T-helper 1 cell (primary cell): ENCODE measurements at places on chromosomes 7 and 10.

- no peak for DNase-seq
Observed at GRCh38 chr10:62083412-62084267, 182.1 kb downstream of the ARID5B start.

- no peak for DNase-seq
Observed at GRCh38 chr7:154302380-154302779, 250.2 kb downstream of the DPP6 start.

- no peak for DNase-seq
Observed at GRCh38 chr10:117741524-117741923, 199.0 kb downstream of the EMX2 start.

- no peak for DNase-seq
Observed at GRCh38 chr10:30759423-30759822, 129.9 kb upstream of the LYZL2 start.

- DNase-seq: no peak
Observed at GRCh38 chr10:68752711-68753350, 31.8 kb downstream of the CCAR1 start.

DNA sequence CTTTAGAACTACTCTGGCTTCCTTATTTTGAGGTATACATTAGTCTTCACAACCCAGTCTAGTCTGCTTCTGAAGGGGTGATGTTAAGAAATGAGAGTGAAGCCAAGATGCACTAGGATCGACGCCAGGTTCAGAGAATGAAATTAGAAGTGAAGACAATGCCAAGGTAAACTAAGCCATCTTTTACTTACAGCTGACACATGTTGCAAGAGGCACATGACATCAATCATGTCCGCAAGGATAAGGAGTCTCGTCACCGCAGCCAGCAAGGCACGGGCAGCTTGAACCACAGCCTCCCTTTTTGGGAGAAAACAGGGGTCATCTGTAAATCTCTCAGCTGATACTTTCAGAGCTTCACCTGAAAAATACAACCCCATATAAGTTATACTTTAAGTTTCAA, 156.7 kb downstream of the CTNNA3 start:
- DNase-seq: no peak

- no peak for DNase-seq
Observed at GRCh38 chr7:70263471-70264255, 665.4 kb downstream of the AUTS2 start.

GRCh38 chr7:34739651-34740300, 81.8 kb downstream of the NPSR1 start:
- DNase-seq: no peak

GRCh38 chr7:130488392-130489139, 3.3 kb upstream of the MEST start:
- DNase-seq: no peak

GRCh38 chr10:22349755-22350154, 4.5 kb downstream of the SPAG6 start:
- DNase-seq: no peak

DNA sequence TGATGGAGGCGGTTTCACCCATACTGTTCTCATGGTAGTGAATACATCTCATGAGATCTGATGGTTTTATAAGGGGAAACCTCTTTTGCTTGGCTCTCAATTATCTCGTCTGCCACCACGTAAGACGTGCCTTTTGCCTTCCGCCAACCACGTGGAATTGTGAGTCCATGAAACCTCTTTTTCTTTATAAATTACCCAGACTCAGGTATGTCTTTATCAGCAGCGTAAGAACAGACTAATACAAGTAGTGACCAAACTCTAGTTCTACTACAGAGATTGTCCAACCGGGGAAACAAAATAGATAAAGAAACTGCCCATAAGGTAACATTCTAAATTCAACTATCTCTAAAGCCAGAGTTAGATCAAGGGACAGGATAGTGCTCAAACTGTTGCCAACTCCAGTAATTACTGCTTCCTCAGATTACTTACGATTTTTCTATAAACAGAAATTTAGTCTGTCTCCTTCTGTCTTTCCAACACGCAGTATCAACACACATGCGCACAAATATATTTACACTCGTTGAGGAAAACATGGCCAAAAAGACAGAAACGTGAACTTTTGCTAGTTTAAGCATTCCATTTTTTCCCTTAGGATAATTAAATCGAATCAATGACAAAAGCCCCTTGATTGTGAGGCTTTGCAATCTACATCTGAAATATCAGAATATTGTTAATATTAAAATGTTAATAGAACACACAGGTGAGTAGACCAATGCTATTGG, 36.9 kb downstream of the CREB3L2 start:
- DNase-seq: no peak

- no peak for DNase-seq
Observed at GRCh38 chr7:71173955-71174354, 42.0 kb downstream of the GALNT17 start.

- no peak for DNase-seq
Observed at GRCh38 chr7:145104400-145104799, 268.5 kb upstream of the TPK1 start.

DNA sequence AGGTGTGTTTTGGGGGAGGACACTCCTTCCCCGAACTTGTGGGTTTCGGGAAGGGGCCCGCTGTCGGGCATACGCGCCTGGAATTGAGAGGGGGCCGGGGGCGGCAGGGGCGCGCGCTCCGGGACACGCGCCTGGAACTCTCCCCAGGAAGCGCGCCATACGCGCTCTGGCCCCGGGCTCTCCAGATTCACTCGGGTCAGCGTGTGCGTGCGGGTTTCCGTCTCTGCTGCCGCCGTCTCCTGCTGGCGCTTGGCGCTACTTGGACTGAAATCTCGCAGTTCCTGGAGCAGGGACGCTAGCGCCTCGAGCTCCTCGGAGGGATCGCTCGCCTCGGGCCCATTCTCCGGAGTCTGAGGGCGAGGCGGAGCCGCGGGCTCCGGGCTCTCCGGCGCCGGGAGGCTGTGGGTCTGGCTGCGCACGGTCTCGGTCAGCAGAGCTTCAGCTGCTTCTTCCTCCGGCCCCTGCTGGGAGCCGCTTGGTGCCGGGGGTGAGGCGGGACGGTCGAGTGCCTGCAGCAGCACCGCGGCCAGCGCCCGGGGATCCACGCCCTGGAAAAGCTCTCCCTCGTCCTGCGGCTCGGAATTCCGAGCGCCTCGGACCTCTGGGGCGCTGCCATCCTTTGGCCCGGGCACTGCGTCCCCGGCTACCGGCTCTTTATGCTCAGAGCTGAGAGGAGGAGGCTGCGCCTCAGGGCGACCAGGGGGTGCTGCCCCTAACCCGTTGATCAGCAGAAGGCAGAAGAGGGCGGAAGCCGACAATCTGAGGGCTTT, 1.1 kb downstream of the VGF start:
- no peak for DNase-seq

- no peak for DNase-seq
Observed at GRCh38 chr10:20276127-20276979, 460.1 kb downstream of the PLXDC2 start.

DNA sequence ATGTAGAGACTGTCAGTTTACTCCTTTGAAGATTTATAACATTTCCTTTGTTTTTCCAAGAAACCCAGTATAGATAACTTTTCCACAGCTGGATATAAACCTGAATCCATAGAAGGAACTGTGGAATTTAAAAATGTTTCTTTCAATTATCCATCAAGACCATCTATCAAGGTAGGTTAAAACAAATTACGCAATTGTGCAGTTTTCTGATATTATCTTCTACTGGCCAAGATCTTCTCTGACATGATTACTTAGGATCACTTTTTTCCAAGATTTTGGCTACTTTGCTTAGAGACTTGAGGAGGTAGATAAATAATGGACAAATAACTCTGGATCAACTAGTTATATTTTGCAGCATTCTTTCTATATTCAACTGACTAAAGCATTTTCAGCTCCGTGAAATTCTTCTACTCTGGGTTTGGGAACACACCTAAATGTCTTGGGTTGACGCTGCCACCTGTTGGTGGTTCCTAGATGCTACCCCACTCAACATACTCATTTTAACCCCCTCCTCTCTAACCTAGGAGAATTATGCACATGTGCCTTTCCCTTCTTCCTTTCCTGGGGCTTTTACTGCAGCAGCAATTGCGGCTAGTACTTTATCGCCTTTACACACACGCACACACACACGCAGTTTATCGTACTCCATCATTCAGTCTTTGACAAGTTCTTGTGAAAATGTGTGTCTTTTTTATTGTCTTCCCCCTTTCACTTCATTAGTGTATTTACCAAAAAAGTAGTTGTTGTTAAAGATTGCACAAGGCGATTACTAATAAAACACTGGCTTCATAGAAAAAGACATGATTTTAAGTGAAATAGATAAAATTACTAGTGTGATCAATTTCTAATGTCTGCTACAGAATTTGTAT, 32.7 kb downstream of the ABCB5 start:
- no peak for DNase-seq

- DNase-seq: no peak
Observed at GRCh38 chr10:5963071-5963470, 14.3 kb downstream of the IL15RA start.

GRCh38 chr7:148590471-148590870, at the start of gene C7orf33:
TSS of gene C7orf33 (plus strand) at chr7:148590766. CDS start at chr7:148590926, 160 bp downstream.
- no peak for DNase-seq

GRCh38 chr10:366186-366585, 230.9 kb downstream of the ZMYND11 start:
- no peak for DNase-seq
